ENCODE measurements at places on chromosomes 12 and 14. TPM values are rescaled to one million over a fixed set of nuclear protein-coding genes. Genes with fewer than 3 reads are reported as not detected.

- H3K4me3 ChIP-seq = peak within 1 kb of the TSS; percentile 51
- peak within 1 kb of the TSS; percentile 12 for H3K27ac ChIP-seq
- peaks cover 41% of the 10 kb centered on the region for H3K4me1 ChIP-seq
- DNase-seq = no peak
- H3K36me3 ChIP-seq = no peaks in the 10 kb centered on the region
These were observed at the start of gene CKB for GRCh38 chr14:103522649-103523574. CKB (minus strand) TSS chr14:103522830; CDS start chr14:103522493, 337 bp downstream.

DNA sequence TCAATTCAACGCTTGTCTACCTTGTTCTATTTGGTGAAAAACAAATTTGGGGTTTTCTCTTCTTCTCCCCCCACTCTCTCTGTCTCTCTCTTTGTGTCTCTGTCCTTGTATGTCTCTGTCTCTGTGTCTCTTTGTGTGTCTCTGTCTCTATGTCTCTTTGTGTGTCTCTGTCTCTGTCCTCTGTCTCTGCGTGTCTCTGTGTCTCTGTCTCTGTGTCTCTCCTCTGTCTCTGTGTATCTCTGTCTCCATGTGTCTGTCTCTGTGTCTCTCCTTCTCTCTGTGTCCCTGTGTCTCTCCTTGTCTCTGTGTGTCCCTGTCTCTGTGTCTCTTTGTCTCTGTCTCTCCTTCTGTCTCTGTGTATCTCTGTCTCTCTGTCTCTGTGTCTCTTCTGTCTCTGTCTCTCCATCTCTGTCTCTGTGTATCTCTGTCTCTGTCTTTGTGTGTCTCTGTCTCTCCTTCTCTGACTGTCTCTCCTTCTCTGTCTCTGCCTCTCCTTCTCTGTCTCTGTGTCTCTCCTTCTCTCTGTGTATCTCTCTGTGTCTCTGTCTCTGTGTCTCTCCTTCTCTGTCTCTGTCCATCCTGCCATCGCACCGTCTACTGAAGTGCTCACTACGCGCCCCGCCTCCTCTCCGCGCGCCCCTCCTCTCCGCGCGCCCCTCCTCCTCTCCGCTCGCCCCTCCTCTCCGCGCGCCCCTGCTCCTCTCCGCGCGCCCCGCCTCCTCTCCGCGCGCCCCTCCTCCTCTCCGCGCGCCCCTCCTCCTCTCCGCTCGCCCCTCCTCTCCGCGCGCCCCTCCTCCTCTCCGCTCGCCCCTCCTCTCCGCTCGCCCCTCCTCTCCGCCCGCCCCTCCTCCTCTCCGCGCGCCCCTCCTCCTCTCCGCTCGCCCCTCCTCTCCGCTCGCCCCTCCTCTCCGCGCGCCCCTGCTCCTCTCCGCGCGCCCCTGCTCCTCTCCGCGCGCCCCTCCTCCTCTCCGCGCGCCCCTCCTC lies 12.8 kb downstream of the LRCOL1 start:
- H3K36me3 ChIP-seq = no peaks in the 10 kb centered on the region
- H3K4me3 ChIP-seq = no peak overlapping the region
- peaks cover 3% of the 10 kb centered on the region for H3K4me1 ChIP-seq
- H3K27me3 ChIP-seq = no peaks in the 10 kb centered on the region
- H3K27ac ChIP-seq = no peak overlapping the region
- no peak for DNase-seq

DNA sequence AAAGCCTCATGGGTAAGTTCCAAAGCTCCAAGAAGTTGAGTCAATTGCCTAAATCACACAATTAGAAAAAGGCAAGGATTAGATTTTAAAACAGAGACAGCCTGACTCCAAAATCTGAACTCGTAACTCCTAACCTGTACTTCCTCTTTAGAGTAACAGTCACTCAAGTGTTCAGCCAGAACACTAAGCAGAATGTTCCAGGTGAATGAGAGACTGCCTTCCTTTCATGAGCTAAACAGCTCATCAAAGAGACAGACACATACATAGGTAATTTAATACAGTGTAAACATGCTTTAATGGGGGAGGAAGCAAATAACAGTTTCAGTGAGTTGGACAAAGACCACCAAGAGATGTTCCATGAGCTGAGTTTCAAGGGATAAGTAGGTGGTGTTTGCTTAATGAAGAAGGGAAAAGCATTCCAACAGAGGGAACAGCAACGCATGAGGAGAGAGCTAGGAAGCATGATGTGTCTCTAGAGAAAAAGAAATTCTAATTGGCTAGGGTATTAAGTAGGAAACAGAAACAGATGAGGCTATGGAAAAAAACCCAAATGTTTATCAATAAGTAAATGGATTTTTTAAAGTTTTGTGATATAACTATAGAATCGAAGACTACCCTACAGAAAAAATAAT lies 403.9 kb downstream of the MED13L start:
- H3K4me1 ChIP-seq = no peaks in the 10 kb centered on the region
- no peaks in the 10 kb centered on the region for H3K36me3 ChIP-seq
- H3K27me3 ChIP-seq = peaks cover 5% of the 10 kb centered on the region
- DNase-seq = no peak
- H3K4me3 ChIP-seq = no peak overlapping the region

DNA sequence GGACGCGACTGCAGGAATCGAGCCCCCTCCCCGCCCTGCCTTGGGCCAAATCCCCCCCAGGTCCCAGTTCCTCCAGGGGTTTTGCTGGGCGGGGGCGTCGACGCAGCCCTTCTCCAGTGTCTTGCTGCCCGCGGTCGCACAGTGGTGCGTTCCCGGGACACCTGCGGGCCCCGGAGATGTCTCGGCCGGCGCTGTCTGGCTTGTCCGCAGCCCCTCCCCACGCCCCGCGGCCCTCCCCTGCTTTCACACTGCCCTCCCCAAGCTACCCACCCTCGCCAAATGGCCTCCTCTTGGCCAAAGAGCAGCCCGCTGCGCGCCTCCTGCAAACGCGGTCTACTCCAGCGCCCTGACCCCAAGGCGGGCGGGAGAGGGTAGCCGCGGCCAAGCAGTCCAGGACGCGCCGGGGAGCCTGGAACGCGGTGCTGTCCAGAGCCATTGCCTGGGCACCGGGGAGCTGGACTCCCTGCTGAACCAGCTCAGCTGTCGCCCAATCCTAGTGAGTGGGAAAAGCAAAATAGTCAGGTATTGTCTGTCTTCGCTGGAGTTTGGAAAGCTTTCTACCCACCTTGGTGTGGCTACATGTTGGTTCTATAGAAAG lies 122.0 kb downstream of the AACS start:
- DNase-seq = no peak
- H3K4me1 ChIP-seq = peaks cover 26% of the 10 kb centered on the region
- H3K4me3 ChIP-seq = no peak overlapping the region

- H3K27ac ChIP-seq = peak overlapping the region; percentile 66
- no peak overlapping the region for H3K4me3 ChIP-seq
- no peaks in the 10 kb centered on the region for H3K27me3 ChIP-seq
- DNase-seq = no peak
- H3K4me1 ChIP-seq = peaks cover 22% of the 10 kb centered on the region
These were observed 19.5 kb downstream of the TAMALIN start for GRCh38 chr12:52026263-52026662.

- H3K4me3 ChIP-seq = no peak overlapping the region
- DNase-seq = no peak
- H3K4me1 ChIP-seq = peaks cover 7% of the 10 kb centered on the region
- no peak overlapping the region for H3K27ac ChIP-seq
These were observed 49.1 kb downstream of the CYP46A1 start for GRCh38 chr14:99733211-99733539.

GRCh38 chr12:75656648-75657047 lies 145.2 kb upstream of the KRR1 start:
- no peak overlapping the region for H3K4me3 ChIP-seq
- no peaks in the 10 kb centered on the region for H3K27me3 ChIP-seq
- no peaks in the 10 kb centered on the region for H3K4me1 ChIP-seq

DNA sequence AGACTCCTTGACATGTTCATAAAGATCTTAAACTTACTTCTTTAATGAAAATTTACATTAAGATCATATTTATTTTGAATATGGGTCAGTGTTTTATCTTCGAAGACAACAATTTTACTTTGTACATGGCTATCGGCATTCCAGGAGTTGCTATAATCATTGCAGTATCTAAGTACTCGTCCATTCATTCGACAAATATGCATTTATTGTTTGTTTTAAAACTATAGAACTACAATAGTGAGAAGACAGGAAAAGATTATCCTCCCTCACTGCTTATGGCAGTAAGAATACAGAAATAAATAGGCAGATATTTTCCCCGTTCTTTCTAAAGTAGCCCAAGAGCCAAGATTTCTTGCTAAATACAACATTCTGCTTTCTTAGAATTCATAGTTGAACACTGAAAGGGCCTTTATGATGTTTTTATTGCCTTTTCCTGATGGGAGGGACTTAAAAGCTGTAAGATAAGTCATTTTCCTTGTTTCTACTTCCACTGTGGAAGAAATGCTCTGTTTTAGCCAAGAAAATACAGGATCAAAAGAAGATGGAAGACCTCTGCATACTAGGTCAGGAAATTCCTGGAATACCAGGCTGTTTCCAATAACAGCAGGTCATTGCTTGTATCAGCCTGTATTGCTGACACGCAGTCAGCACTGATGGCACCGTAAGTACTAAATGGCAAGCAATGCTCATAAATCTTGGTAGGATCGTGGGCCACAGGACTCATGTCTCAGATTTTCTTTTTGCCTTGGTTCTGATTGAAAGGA lies 521.0 kb upstream of the ATP2B1 start:
- no peak overlapping the region for H3K27ac ChIP-seq
- H3K27me3 ChIP-seq = no peaks in the 10 kb centered on the region
- H3K4me3 ChIP-seq = no peak overlapping the region
- no peaks in the 10 kb centered on the region for H3K4me1 ChIP-seq
- H3K36me3 ChIP-seq = no peaks in the 10 kb centered on the region

Gene TROAP
- not detected for total RNA-seq

DNA sequence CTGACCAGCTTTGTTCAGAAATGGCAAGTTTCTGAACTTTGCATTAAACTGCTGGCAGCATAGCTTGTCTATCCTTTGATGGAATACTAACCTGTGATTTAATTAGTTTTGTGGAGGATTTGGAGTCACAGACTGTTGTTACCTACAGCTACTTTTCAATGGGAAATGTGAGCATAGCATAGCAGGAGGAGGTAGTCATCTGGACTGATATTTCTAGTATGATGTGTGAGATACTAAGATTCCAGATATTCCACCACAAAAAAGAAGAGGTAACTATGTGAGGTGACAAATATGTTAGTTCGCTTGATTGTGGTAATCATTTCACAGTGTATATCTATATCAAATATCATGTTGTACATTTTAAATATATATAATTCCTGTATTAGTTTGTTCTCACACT lies 833.0 kb downstream of the SLC6A15 start:
- no peak for DNase-seq
- H3K27me3 ChIP-seq = no peaks in the 10 kb centered on the region
- H3K4me3 ChIP-seq = no peak overlapping the region
- H3K4me1 ChIP-seq = no peaks in the 10 kb centered on the region
- no peaks in the 10 kb centered on the region for H3K36me3 ChIP-seq
- no peak overlapping the region for H3K27ac ChIP-seq

Gene PTCSC3
- total RNA-seq = not detected

- H3K27me3 ChIP-seq = no peaks in the 10 kb centered on the region
- H3K4me1 ChIP-seq = no peaks in the 10 kb centered on the region
- no peaks in the 10 kb centered on the region for H3K36me3 ChIP-seq
- no peak overlapping the region for H3K4me3 ChIP-seq
These were observed 302.1 kb upstream of the FBXO33 start for GRCh38 chr14:39734306-39734705.

Gene BCAT1
- 10.0 TPM for total RNA-seq
